ENCODE measurements at places on chromosomes 1 and 21. TPM values are rescaled to one million over a fixed set of nuclear protein-coding genes. Genes with fewer than 3 reads are reported as not detected.

The GRIK3 gene
- total RNA-seq: not detected

The LCE1F gene
- not detected for total RNA-seq

The DENND2C gene
- total RNA-seq: 3.7 TPM

The ST6GALNAC3 gene
- total RNA-seq: 0.85 TPM

The RGS4 gene
- 919 TPM for total RNA-seq

The HCRTR1 gene
- not detected for total RNA-seq

The MXRA8 gene
- 141 TPM for total RNA-seq

The NGF gene
- total RNA-seq: 16.9 TPM

The HIVEP3 gene
- 2.0 TPM for total RNA-seq

The TTC34 gene
- 0.28 TPM for total RNA-seq

The HES3 gene
- not detected for total RNA-seq

The WDR64 gene
- not detected for total RNA-seq

The ATP1A4 gene
- total RNA-seq: not detected

The ESRRG gene
- not detected for total RNA-seq

The SPRR1B gene
- total RNA-seq: not detected

The LIN28A gene
- total RNA-seq: not detected

The PDC gene
- 0.38 TPM for total RNA-seq

The RGS16 gene
- 0.58 TPM for total RNA-seq

The CLDN17 gene
- total RNA-seq: not detected

The COL6A1 gene
- 1,625 TPM for total RNA-seq

All from regular cardiac myocyte (primary cell).